ENCODE measurements at places on chromosomes 4 and X.

- no peak for DNase-seq
Observed at GRCh38 chr4:169275180-169275579, 4.4 kb upstream of the SH3RF1 start.

GRCh38 chr4:47490550-47490949 is 5.5 kb downstream of the ATP10D start:
- DNase-seq: peak; percentile 50

DNA sequence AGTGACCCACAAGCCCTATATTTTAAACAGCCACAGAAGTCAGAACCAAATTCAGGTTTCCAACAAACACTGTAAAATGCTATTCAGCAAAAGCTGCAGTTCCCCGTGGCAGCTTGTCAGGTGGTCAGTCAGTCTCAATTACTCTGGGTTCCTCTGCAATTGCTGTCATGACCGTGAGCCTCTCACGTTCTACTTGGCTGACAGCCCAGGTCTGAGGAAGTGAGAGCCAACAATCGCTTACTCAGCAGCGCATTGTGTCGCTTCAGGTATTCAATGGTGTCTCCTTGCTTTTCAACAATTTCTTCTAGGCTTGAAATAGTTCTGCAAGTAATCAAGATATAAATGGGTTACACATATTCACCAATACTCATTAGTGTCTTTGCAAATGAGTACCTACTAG is 25.8 kb downstream of the TRIM75 start:
- DNase-seq: no peak

DNA sequence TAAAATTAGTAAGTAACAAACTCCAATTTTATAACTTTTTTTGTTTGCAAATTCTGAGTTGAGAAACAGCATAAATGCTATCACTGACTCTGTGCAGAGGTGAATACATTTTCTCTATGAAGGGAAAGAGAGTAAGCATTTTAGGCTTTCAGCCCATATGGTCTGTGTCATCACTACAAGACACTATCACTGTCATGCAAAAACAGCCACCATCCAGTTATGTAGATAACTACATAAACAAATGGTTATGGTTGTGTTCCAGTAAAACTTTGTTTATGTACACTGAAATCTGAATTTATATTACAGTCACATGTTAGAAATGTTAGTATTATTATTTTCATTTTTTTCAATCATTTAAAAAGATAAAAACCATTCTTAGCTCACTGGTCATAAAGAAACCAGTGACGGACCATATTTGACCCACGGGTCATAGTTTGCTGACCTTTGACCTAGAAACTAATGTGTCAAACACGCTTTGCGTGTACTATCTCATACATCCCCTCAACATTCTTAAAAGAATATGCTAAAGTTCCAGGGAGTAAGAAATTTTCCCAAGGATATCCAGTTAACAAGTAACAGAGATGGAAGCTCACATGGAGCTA is 29.1 kb downstream of the RASGEF1B start:
- no peak for DNase-seq

GRCh38 chr4:113978105-113978504 is 1.3 kb downstream of the ARSJ start:
- DNase-seq: no peak

GRCh38 chrX:37712458-37712857 is 26.9 kb downstream of the XK start:
- no peak for DNase-seq

GRCh38 chr4:154807042-154807630 is 26.1 kb downstream of the RBM46 start:
- DNase-seq: peak; percentile 4

GRCh38 chrX:32126997-32127396 is 1055.2 kb upstream of the FTHL17 start:
- DNase-seq: no peak

DNA sequence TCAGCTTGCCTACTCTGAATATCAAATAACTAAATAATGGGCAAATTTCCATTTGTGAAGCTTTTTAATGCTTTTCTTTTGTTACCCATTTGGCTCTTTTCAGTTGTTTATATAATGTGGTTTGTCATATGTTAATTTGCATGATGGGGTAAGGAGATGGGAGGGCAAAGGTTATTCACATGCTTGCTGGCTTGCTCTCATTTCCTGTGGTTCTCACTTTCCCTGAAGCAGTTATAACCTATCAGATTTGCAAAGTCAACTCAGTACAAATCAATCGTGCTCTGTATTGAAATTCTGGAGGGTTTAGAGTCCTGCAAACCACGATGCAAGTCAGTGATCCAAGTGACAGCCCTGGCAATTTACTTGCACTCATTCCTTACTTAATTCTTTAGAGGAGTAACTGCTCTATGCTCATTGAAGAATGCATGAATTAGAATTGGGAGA is 711.2 kb downstream of the ADGRL3 start:
- peak; percentile 13 for DNase-seq

DNA sequence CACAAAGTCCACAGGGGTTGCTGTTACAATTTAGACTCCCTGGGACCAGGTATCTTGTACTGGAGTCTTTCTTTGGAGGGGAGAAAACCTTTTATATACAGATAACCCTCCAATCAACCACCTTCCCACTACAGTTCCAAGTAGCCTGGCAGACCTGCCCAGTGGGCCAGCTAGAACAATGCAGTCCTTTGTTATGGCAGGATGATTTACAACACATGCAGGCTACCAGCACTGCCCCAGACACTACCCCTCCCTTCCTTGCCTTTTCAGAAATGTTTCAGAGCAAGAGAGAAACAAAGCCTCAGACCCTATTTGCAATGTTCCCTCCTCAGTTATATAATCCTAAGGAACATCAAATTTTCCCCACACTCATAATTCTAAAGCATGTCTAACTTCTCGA is 11.1 kb downstream of the RASL11B start:
- DNase-seq: peak; percentile 47

GRCh38 chr4:52868133-52868532 is 6.0 kb downstream of the RASL11B start:
- peak; percentile 38 for DNase-seq

- DNase-seq: no peak
Observed at GRCh38 chr4:173934201-173934600, 349.3 kb downstream of the FBXO8 start.

DNA sequence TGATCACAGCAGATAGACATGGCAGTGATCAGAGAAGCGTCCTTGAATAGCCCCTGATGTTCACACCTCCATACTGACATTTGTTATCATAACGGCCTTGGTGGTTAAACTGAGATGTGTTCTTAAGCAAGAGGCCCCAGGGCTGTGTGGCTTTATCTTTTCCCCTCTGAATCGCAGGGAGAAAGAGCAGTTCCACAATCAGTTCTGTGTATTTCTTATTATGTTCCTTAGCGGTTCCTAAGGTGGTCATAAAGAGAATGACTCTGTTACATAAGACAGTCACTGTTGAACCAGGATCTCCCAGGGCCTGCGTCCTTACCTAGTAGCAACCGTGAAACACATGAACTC is 52.8 kb upstream of the CBR4 start:
- DNase-seq: no peak

DNA sequence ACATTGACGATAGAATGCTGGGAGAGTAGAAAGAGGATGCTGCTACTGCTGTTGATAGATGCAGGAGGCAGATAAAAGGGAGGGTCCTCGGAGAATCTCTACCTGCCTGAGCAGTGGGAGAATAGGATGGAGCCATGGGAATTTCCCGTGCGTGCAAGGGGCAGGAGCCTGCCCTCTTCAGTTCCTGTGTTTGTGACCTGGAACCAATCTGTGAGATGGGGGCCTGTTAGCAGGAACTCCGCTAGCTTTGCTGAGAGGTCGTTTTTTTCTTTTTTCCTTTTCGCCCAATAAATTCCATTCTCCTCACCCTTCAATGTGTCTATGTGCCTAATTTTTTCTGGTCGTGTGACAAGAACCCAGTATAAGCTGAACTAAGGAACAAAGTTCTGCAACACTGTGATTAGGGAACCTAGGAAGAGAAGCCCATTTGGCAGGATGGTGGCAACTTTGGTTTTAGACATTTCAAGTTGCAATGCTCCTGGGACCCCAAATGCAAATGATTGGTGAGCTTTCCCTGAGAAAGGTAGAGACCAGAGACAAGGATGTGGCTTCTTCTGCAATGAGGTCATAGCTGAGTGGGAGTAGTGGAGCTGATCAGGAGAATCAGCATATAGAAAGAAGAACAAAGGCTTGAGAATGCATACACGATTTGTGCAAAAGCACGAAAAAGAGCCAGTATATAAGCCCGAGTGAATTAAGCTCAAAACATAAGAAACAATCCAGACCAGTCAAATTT is 23.9 kb downstream of the SLC39A8 start:
- DNase-seq: no peak

GRCh38 chrX:115177932-115178331 is 11.3 kb upstream of the RBMXL3 start:
- no peak for DNase-seq

- DNase-seq: no peak
Observed at GRCh38 chrX:1444561-1445500, 7.9 kb downstream of the ASMTL start.

DNA sequence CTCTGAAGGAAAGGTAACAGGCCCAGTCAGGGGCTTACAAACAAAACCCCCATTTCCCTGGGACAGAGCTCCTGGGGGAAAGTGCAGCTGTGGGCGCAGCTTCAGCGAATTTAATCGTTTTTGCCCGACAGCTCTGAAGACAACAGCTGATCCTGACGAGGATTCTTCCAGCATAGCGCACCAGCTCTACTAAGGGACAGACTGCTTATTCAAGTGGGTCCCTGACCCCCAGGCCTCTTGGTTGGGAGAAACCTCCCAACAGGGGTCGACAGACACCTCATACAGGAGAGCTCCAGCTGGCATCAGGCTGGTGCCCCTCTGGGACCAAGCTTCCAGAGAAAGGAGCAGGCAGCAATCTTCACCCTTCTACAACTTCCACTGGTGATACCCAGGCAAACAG is 486.7 kb downstream of the PRR32 start:
- DNase-seq: no peak

DNA sequence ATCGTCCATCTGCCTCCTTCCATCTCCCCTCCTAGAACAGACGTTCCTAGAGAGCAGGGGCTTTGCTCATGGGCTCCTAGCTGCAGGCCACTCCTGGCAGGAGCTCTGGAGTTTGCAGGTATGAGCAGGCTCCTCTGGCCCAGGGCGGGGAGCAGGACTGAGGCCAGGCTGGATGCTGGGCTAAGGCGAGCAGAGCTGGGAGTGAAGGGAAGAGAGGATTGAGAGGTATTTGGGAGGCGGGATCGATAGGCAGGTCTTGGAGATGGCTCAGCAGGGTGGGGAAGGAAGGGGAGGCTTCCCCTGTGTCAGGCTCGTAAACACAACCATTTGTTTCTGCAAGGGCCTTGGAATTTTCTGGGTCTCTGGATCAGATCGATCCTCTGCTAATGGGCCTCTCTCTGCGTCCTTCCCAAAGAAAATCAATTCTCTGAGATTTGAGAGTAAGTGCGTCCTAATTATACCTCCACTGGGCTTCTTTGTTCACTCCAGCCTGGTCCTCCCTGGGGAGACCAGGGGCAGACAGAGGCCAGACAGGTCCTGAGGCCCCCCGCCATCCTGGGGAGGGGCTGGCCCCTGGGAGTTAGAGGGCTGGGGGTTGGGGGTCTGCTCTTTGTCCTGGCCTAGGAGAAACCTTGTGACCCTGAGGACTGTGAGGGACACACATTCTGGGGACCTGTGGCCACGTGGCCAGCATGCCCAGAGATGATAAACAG is 94.8 kb upstream of the PSAPL1 start:
- DNase-seq: peak; percentile 50

- DNase-seq: no peak
Observed at GRCh38 chr4:53484911-53485657, 106.2 kb downstream of the LNX1 start.

DNA sequence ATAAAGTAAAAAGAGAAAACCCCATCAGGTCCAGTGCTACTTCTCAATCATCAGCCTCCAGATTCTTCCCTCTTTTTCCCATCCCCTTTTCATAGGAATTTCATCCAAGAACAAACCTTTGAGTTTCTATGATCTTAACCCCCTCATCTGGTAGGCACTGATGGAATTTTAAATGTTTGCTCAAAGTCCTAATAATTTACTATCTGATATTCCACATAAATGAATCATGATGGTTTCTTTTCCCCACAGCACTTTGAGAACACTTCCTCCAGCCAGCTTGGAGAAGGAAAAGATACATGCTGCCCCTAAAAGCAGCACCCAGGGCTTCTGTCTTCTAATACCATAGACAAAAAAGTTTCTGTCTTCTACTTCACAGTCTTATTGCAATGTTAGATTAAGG is 19.4 kb upstream of the KLHL8 start:
- DNase-seq: no peak

- no peak for DNase-seq
Observed at GRCh38 chr4:78331965-78332364, 219.6 kb upstream of the ANXA3 start.

- no peak for DNase-seq
Observed at GRCh38 chr4:91846233-91846632, 457.5 kb upstream of the GRID2 start.

DNA sequence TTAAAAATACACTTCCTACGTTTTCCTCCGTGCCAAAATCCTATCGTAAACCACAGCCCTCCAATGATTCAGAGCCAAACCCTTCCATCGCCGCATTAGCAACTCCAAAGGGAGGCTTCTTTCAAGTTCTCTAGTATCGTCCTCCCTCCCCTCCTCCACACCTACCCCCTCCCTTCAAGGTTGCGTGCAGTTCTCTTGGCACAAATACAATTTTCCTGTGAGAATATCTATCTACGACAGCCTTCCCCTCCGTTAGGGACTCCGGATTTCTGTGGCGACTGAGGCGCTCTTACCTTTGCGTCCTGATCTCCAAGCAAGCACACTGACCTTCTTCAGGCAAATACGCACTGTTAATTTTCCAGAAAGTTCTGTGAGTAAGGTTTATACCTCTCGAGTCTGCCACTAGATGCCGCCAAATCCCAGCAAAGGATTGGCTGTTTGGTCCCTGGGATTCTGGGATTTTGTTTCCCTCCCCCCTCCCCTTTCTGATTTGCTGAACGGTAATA is 1.2 kb upstream of the MORF4L2 start:
- peak; percentile 89 for DNase-seq

- no peak for DNase-seq
Observed at GRCh38 chrX:56268888-56269287, 36.7 kb downstream of the KLF8 start.

- no peak for DNase-seq
Observed at GRCh38 chr4:128355305-128355704, 67.7 kb upstream of the PGRMC2 start.

DNA sequence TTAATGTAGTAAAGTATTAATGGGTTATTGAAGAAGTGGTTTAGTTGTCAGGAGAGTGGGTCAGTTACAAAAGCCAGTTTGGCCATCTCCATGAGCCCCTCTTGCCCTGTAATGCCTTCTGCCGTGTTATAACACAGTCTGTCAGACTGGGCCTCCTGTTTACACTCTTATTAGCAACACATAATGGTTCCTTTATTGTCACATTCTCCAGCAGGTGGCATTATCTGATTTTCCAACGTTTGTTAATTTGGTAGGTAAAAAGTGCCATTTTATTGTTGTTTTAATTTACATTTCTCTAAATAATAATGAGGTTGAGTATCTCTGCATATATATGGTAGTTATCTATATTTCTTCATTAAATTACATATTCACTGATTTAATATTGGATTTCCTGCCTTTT is 560.8 kb downstream of the FGF13 start:
- no peak for DNase-seq

GRCh38 chr4:153668647-153669046 is 15.4 kb upstream of the TLR2 start:
- DNase-seq: no peak

- no peak for DNase-seq
Observed at GRCh38 chr4:183601381-183601780, 57.6 kb downstream of the RWDD4 start.

GRCh38 chr4:21469438-21470300 is 478.9 kb downstream of the KCNIP4 start:
- peak; percentile 42 for DNase-seq

Data from neural progenitor cell (in vitro differentiated cells).